GM23248 (cell line): ENCODE measurements at places on chromosomes 3 and 15. TPM values are rescaled to one million over a fixed set of nuclear protein-coding genes. Genes with fewer than 3 reads are reported as not detected.
A peak's percentile ranks its signal among the peaks of the same experiment; 100 is the strongest.

DNA sequence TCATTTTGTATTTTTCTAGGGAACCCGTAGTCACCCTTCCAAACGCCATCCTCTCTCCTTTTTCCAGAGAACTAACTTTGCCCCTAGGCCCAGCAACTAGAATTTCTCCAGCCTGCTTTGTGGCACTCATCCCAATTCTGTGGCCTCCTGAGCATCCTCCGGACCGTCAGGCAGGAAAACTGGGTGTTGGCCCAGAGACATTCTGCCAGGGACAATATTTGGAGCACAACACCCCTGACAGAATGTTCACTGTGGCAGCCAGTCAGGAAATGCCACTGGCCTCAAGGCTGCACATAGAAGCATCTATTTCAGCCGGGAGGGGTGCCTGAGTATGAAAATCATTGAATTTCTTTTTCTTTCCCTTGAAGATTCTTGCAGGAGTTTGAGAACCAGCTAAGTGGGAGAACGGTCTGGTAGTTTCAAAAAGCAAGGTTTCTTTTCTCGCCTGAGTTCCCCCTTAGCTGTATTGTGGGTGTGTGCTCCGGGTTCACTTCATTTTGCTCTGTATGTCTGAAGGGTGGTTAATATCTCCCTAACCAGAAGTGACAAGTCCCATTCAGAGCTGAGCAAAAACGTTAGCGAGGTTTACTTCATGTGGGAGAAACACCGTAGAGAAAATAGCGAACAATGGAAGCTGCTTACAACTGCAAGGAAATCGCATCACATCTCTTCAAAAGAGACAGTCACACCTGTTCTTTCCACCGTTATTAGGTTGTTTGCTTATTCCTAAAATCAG, 108.1 kb upstream of the TPM1 start:
- peak; percentile 29 for DNase-seq

GRCh38 chr3:94146455-94146854, 83.6 kb downstream of the NSUN3 start:
- peak; percentile 7 for DNase-seq

- DNase-seq = peak; percentile 89
Observed at GRCh38 chr3:143847787-143848631, at the start of gene SLC9A9. Gene SLC9A9 (minus strand): TSS chr3:143848468. CDS start chr3:143848322, 146 bp downstream.

DNA sequence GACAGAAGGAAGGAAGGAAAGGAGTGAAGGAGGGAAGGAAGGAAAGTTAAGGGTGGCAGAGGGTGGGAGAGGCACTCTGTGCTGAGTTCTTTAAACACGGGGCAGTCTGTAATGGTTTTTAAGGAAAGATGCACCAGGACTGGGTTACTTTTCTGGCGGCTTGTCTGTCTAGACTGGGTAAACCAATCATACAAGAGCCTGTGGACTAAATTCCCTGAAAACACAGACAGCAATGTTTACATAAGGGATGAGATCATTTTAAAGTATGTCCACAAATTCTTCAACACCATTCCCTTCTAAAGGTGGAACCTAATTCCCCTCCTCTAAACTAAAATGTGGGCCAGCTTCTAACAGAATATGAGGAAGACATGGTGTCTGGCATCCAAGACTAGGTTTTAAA, 235.5 kb upstream of the IGF1R start:
- DNase-seq = no peak

The FBXW12 gene
- total RNA-seq = not detected in 2 replicates

- DNase-seq = peak; percentile 69
Observed at GRCh38 chr15:39358441-39359041, 222.3 kb upstream of the THBS1 start.

- DNase-seq = peak; percentile 53
Observed at GRCh38 chr3:122679882-122680474, 661 bp upstream of the PARP14 start.

DNA sequence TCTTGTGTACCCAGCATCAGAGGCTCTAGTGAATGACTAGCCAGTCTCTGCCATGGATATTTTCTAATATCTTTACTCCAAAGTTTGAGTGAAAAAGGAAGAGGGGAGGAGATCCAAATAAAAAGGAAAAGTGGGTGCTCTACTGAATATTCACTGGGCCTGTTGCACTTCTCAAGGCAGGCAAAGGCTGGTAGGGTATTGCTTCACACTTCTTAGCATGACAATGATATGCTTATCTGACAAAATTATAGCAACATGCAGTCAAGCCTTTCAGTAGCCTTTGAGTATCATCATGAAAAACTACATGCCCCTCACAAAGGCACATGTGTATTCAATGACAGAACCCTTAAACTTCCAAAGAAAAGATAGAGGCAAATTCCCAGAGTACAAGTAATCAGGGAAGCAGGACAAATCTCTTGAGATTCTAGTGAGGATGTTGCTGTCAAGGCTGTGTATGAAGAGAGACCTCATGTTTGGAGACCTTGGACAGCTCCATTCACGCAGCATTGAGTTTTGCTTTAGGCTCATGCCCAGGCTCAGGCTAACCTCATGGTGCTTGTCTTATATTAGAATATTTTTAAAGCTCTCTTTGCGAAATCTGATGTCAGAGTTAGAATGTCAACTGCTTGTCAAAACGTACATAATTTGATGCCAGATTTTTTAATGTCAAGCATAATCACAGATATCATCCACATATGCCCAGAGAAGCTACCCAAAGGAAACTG, 506.9 kb downstream of the OCA2 start:
- DNase-seq = peak; percentile 7

GRCh38 chr3:141646760-141647561, 91.1 kb upstream of the RNF7 start:
- peak; percentile 44 for DNase-seq
